Activated CD8-positive, alpha-beta memory T cell treated with anti-CD3 and anti-CD28 coated beads for 1 hour (primary cell): ENCODE measurements at places on chromosomes 6 and 20.

GRCh38 chr6:135411339-135411738 lies 86.2 kb downstream of the AHI1 start:
- DNase-seq, result no peak

DNA sequence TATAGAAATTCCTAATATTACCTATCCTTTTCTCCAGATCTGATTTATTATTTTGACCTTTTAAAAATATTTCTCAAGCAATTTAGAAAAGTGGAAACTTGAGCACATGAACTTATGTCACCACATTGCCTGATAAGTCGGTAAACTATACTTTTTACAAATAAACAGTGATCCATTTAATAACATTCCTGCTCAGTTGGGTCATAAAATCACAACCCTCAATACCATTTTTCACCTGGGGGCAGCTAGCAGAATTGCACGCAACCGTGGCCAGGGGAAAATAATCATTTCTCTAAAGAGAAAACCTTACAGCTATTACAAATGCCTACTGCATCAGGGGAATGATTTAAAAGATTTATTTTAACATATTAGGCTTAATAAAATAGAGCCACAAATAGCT lies 614.5 kb downstream of the PHF3 start:
- no peak for DNase-seq

DNA sequence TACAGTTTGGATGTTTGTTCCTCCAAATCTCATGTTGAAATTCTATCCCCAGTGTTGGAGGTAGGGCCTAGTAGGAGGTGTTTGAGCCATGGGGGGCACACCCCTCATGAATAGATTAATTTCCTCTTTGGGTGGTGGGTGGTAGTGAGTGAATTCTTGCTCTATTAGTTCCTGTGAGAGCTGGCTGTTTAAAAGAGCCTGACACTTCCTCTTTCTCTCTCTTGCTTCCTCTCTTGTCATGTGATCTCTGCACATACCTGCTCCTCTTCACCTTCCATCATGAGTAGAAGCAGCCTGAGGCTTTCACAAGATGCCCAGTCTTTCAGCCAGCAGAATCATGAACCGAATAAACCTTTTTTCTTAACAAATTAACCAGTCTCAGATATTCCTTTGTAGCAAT lies 340.2 kb upstream of the CHD6 start:
- DNase-seq, result no peak

DNA sequence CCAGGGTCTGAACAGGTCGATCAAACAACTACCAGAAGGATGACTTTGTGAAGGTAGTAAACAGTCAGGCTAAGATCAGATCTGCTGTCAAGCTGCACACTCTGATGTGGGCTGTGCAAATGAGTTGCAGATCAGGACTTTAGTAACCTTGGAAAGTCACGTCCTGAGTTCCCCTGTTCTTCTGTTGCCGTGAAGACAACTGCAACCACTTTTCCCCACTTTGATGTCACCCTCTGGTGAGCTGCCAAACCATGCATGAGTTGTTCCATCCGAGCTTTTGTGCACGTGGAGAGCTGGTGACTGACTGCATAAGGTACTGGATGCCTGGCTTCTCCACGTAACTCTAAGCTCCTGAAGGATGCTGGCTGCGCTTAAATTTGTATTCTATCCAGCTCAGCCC lies 111.0 kb downstream of the CD83 start:
- no peak for DNase-seq

DNA sequence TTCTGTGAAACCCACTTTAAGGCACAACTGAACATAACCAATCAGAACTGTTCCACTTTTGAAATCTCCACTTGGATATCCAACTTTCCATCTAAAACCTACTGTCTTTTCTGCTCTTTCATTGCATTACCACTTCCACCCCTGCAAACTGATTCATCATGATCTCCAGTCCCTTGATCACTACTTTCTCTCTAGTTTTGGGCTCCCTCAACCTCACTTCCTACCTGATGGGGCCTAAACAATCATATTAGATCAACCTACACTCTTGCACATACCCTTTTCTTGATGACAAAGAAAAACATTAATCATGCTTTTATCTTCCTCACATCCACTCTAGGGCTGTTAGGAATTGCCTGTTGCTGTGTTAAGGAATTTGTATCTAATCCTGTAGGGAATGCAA lies 137.6 kb downstream of the PDSS2 start:
- DNase-seq, result no peak

DNA sequence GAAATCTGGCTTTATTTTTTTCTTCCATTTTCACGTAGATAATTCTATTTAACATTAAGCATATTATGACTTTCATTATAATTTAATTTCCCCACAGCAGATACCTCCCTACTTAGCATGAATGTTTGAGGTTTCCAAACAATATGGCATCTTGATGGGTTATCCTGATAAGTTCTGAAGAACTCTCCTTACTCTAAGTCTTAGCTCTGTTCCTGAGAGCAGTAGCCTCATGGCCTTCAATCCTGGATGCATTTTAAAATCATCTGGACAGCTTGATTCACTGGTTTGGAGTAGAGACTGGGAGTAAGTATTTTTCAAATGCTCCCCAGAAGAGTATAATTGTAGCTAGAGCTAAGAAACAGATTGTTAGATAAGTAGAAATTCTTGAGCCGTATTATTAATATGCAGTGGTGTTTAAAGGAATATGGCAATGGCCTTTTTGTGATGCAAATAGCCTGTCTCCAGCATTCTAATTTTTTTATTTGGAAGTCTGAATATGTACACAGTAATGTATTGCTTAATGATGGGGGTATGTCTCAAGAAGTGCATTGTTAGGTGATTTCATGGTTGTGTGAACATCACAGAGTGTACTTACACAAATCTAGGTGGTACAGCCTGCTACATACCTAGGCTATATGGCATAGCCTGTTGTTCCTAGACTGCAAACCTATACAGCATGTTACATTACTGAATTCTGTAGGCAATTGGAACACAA lies 110.5 kb upstream of the EEF1E1 start:
- DNase-seq, result no peak
